ENCODE measurements at places on chromosomes 1 and 21.
A peak's percentile ranks its signal among the peaks of the same experiment; 100 is the strongest.

GRCh38 chr1:188620236-188620635 is 1791.5 kb downstream of the PLA2G4A start:
- DNase-seq: no peak

- DNase-seq: no peak
These were observed 23.0 kb downstream of the DPH5 start for GRCh38 chr1:101002551-101002950.

DNA sequence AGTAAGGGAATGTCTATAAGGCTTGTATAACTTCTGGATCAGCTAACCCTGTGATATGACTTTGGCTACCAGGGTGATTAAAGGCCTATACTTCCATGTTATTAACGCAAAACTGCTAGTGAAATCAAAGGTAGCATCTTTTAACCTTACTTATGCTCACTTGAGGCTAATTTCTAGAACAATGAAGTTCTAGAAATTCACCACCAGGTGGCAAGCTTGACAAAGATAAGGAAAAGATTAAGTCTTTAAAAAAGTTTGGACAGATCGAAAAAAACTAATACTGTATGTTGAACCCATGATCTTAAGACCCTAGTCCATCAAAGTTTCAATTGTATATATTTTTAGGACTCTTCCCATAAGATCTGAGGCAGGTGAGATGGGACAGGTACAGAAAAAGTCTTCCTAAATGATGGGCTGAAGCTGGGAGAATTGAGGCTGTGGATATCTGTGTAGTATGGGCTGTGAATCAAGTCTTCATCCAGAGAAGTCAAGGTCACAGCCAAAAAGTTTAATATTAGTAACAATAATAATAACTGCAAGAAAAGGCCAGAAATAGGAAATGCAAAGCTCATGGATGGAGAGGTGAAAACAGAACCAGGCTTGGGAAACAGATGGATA is 18.8 kb downstream of the KYAT3 start:
- DNase-seq: no peak

DNA sequence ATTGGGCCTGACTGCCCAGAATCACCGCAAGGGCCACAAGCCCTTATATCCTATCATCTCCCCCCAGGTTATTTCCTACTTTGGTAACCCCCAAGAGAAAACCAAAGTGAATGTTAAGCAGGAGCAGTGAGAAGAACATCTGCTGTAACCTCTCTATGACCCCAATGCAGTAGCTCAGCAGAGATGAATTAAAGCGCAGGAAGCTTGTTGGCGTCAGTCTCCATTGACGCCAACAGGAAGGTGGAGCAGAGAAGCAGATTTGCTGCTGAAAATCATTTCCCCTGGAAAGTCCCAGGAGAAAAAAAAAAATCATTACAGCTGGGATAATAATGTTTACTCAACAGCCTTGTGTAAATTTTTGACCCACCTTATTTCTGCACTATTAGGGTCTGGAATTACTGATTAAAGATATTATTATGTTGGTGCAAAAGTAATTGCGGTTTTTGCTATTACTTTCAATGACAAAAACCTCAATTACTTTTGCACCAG is 33.2 kb upstream of the FAM163A start:
- DNase-seq: no peak

DNA sequence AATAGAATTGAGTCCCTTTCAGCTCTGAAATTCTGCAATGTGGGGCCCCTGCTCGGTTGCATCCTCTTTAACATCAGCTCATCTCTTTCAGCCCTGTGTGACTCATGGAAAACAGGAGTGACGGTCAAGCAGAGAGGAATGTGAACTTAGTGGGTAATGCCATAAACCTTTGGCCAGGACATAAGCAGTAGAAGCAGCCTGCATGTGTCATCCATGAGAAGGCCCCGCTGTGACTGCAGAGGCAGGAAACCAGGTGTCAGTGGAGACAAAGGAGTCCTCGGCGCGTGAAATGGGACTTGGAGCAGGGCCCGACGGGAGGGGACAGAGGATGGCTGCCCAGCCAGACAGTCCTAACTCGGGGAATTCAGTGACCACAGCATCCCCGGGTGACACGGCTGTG is 21.1 kb upstream of the EPHB2 start:
- DNase-seq: no peak

DNA sequence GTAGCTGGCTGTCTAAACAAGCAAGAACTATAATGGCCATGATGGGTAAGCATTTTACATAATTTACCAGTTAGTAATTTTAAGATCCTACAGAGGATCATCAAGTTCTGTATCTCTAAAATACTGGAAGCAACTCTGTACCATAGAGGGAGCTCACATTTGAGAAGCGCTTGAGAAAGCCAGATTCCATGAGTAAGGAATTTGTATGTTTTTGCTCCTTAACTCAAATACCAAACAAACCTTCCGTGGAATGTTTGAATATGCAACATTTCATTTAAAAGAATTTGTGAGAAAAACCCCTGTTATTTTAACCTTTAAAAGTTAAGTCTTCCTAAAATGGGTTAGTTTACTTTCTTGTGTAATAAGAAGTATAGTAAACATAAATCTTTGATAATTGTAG is 2.0 kb downstream of the TSHB start:
- DNase-seq: no peak

- DNase-seq: no peak
These were observed 1.4 kb downstream of the EIF4G3 start for GRCh38 chr1:21175324-21175669.

DNA sequence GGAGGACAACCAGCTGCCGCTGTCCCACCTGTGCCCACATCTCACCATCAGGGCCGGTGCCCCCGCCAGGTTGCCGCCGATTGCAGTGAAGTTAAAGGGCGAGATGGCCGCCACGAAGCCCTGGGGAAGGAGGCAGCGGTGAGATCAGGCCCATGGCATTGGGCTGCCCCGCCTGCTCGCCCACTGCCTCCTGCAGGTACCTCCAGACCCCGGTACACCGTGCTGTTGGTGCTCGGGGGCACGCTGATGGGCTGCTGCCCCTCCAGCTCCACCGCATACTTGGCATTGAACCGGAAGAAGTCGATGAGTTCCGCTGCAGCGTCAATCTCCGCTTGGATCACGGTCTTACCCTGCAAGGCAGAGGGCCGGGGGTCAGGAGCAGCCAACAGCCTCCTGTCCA is 19.3 kb downstream of the ALDH4A1 start:
- DNase-seq: no peak

- DNase-seq: no peak
These were observed 37.4 kb downstream of the PRDM2 start for GRCh38 chr1:13737398-13737797.

DNA sequence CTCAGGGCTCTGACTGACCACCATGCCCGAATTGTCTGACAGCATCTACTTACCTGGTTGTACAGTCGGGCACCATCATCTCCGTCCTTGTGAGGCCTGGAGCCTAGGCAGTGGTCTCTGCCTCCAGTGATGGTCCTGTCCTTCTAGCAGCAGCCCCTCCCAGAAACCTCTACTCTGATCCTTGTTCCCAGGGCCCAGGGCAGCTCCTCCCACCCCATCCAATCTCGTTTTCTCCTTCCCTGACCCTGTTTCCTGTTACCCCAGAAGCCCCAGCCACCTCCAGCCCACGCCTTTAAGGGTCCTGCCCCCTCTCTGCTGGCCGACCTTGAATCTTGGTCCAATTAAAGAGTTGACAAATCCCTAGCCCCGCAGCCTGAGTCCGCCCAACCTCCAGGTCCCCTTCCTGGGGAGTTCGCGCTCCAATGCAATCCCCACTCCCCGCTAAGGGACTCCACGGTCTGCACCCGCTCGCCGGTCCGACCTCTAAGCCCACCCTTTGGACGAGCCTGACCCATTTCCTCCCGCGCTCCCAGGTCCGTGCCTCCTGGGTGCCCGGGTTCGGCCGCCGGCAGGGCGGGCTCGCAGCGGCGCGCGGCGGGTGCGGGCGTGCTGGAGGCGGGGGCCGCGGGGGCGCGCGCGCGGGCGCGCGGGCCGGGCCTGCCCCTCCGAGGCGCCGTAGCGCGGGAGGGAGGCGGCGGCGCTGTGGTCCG is at the start of gene B4GALT2:
B4GALT2 (plus strand) TSS at position 660 of the 710 bp plus-strand sequence. CDS start 1,951 bp downstream, outside the sequence.
- peak; percentile 64 for DNase-seq

DNA sequence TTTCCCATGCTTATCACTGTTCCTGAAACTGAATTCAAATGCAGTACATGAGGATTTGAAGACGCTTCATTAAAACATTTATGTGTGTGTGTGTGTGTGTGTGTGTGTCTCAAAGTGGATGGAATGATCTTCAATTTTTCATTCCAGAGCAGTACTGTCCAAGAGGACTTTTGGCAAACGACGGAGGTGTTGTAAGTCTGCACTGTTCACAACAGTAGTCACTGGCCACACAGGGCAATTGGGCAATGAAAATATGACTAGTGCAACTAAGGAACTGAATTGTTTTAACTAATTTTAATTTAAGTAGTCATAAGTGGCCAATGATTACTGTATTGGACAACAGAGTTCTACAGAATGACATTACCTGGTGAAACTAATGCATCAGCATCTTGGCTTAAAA is 5.0 kb downstream of the TAF5L start:
- no peak for DNase-seq

Data from stimulated activated effector memory CD8-positive, alpha-beta T cell treated with anti-CD3 and anti-CD28 coated beads, Interleukin-12 subunit alpha, Interleukin-12 subunit beta, amount 100 ng/mL, for 72 hours (primary cell).